ENCODE measurements at places on chromosomes 12 and 14. TPM values are rescaled to one million over a fixed set of nuclear protein-coding genes. Genes with fewer than 3 reads are reported as not detected.
A peak's percentile ranks its signal among the peaks of the same experiment; 100 is the strongest.

DNA sequence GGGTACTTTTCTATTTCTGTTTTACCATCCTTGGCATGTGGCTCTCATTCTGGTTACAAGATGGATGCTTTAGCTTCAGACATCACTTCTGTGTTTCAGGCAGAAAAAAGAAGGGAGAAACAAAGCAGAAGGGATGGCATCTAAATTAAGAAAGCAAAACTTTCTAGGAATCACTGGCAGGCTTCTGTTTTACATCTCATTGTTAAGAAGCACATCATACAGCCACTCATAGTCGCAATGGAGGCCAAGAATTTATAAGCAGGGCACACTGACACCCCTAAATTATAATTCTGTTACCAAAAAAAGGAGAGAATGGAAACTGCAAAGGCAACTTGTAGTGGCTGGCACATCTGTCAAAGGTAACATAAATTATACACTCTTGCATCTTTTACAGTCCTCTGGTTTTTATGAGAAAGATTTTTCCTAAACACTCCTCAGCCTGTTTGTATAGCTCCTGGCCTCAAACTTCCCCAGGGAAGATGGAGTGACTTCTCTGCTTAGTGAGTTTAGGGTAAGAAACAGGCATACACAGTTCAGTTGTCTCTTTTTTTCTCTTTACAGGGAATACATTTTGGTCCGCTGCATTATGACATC is 22.0 kb upstream of the LEMD3 start:
- no peak for DNase-seq

DNA sequence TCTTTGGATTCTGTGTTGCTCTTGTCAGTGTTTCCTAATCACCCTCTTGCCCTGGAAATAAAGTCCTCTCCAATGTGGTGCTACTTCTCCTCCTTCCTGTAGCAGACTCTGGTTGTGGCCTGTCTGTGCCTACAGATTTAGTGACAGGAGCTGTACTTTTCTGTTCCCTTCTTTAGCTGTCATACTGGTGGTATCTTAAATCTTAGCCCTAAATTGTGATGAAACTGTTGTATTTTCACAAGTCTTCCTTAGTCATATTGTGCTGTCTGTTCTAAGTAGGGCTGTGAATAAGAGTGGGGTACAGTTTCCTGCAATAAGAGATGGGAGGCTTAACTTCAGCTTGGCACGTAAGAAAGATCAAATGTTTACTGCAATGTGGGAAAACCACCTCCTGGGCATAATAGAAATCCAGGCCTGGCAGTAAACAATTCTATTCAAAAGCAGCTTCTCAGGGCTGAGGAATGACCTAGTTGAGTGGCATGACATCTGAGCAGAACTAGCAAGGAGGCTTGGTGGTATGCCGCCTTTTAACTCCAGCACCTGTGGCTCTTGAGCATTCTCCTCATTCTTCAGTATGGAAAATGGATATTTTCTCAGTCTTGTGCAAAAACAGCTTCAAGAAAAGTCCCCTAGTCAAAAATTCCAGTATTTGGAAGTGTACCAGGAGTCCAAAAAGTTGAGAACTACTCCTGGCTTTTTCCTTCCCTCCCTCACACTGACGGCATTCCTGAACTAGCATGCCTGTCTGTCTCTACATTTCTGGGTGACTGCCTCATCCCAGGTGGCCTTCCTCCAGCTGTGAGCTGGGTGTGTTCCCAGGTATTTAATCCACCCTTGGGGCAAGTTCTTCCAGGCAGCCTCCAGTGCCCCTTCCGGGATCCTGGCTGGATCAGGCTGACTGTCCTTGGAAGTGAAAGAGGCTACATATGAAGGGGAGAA is 19.5 kb downstream of the ANO6 start:
- no peak for DNase-seq

DNA sequence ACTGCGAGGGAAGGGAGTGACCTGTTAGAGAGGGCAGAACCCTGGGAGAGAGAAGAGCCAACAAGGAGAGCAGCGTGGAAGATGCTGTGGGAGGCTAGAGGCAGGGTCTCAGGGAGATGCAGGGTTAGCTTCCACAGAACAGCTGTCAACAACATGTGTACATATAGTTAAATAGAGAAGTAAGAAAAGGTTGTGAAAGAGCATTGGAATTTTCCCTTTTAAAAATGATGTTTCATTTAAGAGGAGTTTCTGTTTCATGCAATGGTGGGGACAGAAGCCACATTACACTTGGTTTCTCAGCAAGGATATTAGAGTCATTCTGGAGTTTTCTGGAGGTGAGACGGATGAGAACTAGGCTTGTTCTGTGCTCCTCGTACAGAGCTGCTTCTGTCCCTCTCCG is 23.8 kb upstream of the TBC1D30 start:
- DNase-seq = no peak

GRCh38 chr12:116010467-116010866 is 267.0 kb downstream of the MED13L start:
- DNase-seq = no peak

DNA sequence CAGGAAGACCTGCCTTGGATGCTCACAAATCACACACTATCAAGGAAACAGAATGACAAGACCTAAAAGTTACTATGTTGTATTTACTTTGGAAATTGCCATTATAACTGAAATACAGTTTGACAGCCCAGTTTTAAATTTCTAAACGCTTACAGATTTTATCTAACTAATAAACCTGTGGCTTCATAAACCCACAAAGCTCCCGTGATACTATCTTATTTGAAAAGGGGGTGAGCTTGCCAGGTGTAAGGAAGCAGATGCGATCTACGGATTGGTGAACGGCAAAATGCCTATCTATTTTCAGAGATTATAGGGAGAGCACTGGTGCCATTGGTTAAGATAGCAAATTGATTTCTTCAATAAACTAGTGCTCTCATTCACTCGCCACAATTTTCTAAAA is 485.5 kb downstream of the BCAT1 start:
- no peak for DNase-seq

The ADCK1 gene
- 9.9 TPM for total RNA-seq

GRCh38 chr12:78929075-78929418 is 64.5 kb downstream of the SYT1 start:
- DNase-seq = no peak

- no peak for DNase-seq
Observed at GRCh38 chr12:108821407-108822397, 35.7 kb downstream of the SSH1 start.

GRCh38 chr12:89933911-89934310 is 225.3 kb upstream of the ATP2B1 start:
- no peak for DNase-seq

DNA sequence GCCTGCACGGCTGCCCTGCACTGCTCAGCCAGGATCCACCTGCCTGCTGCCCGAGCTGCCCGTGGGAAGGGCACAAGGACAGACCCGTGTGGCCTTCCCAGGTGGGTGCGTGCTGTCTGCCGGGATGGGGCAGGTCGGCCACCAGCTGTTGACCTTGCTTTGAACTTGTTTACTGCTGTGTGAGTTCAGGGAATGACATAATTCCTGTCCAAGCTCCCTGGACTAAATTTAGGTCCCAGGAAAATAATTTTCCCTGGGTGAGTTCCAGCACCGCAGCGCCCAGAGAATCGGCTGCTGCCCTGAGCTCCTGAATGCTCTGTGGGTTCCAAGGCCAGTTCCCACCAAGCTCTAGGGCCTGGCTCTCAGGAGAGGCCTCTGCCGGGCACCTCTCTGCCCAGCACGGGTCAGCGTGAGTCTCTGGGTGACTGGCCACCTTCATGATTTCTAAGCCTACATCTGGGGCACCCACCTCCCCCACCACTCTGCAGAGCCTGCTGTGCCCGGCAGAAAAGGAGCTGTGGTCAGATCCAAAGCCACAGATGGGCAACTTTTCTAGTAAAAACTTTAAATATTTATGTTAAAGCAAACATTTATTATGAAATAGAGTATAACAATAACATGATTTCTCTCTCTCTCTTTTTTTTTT is 27.2 kb upstream of the MLXIP start:
- peak; percentile 46 for DNase-seq

- DNase-seq = no peak
Observed at GRCh38 chr12:2187195-2187945, 134.6 kb downstream of the CACNA1C start.

The PNMA1 gene
- total RNA-seq = 23.7 TPM

The TAS2R20 gene
- total RNA-seq = 0.28 TPM

- DNase-seq = no peak
Observed at GRCh38 chr14:92481386-92481785, 32.2 kb upstream of the RIN3 start.

- no peak for DNase-seq
Observed at GRCh38 chr12:5909560-5909959, 35.5 kb downstream of the ANO2 start.

The PARPBP gene
- total RNA-seq = 0.39 TPM

GRCh38 chr12:42156232-42156631 is 11.6 kb upstream of the GXYLT1 start:
- DNase-seq = no peak

GRCh38 chr12:68648179-68648578 is 37.5 kb downstream of the RAP1B start:
- no peak for DNase-seq

The GPRC5D gene
- total RNA-seq = not detected

GRCh38 chr12:123122626-123123025 is 28.3 kb downstream of the PITPNM2 start:
- DNase-seq = no peak

DNA sequence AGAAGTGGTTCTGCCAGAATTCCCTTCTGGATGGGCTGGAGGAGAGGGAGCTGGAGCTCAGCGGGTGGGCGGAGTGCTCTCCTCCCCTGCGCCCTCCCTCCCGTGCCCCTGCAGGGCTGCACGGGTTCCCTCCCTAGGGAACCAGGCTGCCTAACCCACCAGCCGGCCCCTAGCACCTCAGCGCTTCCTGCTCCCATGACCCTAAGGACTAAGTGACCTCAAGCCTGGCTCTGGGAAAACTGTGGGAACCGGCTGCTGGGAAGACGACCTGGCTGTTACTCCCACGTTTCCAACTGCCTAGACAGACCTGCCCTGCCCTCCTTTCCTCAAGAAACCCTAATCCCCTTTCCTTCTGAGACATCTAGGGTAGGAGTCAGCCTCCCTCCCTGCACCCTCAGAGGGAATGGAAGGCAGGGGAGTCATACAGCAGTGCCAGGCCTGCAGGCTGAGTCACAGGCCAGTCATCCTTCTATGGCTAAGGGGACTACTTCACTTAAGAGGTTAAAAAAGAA is 31.5 kb downstream of the SLC6A12 start:
- DNase-seq = peak; percentile 63

DNA sequence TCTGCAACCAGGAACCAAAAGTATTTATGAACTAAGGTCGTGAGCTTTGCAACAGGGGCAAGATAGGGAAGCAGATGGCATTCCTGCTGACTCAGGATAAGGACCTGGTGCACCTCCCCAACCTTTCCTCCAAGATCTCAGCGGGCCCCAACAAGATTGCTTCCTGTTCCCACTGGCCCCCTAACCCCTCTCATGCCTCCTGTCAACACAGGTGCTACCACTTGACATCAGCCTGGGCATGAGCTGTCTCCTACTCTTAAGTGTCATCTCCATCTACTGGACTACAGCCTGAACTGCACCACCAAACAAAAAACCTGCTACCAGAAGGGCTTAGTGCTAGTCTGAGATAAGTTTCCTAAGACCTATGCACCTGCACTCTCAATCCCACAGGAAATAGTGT is 32.7 kb downstream of the MED6 start:
- no peak for DNase-seq

DNA sequence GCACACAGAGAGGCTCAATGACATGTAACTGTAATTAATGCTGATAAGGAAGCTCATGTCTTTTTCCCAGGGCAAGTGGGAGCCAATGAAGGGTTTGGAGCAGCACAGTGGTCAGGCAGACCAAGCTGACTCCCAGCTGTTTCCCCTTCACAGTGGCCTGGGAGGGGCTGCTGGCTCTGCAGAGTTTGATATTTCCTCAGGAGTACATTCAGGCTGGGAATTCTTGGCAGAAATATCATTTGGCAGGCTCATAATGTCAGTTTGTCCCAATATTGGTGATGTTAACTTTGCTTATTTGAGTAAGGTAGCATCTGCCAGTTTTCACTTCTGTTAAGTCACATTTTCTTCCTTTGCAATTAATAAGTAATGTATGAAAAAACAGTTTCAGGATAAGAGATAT is 247.0 kb downstream of the EMP1 start:
- peak; percentile 32 for DNase-seq

GRCh38 chr14:96380735-96381134 is 11.2 kb upstream of the AK7 start:
- DNase-seq = no peak

DNA sequence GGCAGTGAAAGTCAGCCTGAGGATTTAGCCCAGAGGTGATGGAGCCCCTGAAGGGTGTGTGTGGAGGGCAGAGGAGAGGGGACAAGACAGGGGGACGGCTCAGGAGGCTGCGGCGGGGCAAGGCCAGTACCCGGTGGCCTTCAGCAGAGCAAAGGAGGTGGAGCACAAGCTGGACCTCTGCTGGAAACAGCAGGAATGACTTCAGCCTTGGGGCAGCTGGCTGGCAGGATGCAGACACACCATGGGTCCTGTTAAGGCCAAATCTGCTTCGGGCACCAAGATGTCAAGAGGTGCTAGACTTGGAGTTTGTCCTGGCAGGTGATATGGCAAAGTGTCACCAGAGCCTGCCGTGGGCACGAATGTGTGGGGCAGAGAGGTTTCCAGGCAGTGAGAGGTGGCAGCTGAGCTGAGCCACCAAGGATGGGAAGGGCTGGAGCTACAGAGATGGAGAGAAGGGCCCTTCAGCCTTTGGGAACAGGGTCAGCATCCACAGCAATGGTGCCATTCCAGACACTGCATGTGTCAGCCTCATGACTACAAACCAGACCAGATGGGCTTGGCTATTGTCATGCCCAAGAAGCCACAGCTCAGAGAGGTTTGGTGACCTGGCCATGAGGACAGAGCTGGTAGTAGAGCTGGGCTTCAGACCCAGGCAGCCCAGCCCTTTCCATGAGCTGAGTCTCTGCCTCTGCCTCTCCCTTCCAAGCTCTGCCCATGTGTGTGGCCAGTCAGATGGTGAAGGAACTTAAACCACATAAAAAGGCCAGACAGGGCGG is 91.9 kb downstream of the LGMN start:
- no peak for DNase-seq

DNA sequence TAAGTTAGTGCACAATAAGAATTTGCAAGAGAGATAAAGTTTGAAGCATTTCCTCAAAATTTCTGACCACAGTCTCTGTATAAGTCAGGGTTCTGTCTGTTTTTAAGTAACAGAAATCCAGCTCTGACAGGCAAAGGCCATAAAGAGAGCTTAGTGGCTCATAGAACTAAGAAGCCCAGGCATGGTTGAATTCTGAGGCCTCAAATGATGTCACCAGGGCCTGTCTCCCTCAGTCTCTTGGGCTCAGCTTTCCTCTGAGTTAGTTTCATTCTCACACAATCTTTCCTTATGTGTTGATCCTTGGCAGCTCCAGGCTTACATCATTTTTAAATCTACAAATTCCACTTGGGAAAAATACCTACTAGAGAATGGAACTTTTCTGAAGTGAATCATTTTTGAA is 173.4 kb upstream of the ATP2B1 start:
- DNase-seq = no peak

DNA sequence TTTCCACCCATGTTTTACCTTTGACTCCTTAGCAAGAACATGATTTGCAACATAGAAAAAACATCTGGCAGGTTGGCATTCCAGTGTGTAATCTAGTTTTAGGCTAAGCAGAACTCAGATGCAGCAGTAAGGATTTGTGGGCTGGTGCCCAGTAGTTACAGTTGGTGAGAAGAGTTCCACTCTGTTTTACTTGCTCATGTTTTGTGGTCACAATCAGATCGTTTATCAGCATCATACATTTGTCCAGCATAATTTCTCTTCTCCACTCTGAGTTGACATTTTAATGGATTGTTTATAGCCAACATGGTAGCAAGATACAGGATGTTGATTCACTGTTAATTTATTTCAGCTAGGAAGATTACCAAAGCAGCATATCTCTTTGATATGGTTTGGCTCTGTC is 120.0 kb downstream of the PDE6H start:
- no peak for DNase-seq

Measured in heart right ventricle (tissue), 16 donors.